ENCODE measurements at places on chromosomes 4 and X.

GRCh38 chrX:78123190-78123589, 16.3 kb downstream of the TAF9B start:
- no peak overlapping the region for H3K4me3 ChIP-seq
- no peak overlapping the region for H3K27ac ChIP-seq
- H3K36me3 ChIP-seq: peaks cover 72% of the 10 kb centered on the region
- DNase-seq: no peak

GRCh38 chrX:140709421-140709846, at the start of gene LINC00632:
LINC00632 (plus strand) TSS chrX:140709759.
- no peaks in the 10 kb centered on the region for H3K36me3 ChIP-seq
- no peak within 1 kb of the TSS for H3K4me3 ChIP-seq

GRCh38 chrX:101265869-101266428, 25.2 kb downstream of the TAF7L start:
- no peaks in the 10 kb centered on the region for H3K36me3 ChIP-seq
- H3K27me3 ChIP-seq: no peaks in the 10 kb centered on the region
- no peak overlapping the region for H3K27ac ChIP-seq
- H3K4me1 ChIP-seq: no peaks in the 10 kb centered on the region
- no peak overlapping the region for H3K4me3 ChIP-seq

DNA sequence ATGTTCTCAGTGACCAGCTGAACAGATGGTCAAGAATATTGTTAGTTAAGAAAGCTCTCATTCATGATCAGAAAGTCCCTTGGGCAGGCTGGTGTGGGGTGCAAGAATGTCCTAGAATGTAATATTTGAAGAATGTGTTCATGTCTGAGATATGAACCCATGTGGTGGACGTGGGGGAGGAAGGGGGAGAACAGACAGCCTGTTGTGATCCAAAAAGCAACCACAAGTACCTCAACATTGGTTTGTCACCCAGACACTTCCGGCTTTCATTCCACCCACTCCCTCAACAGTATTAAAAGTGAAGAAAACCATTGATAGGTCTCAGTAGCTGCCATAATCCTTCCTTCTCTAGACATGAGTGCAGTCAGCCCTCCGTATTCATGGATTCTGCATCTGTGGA, 82.2 kb downstream of the MAML3 start:
- H3K27ac ChIP-seq: no peak overlapping the region
- no peak for DNase-seq
- peaks cover 26% of the 10 kb centered on the region for H3K4me1 ChIP-seq
- no peaks in the 10 kb centered on the region for H3K27me3 ChIP-seq
- H3K36me3 ChIP-seq: no peaks in the 10 kb centered on the region

GRCh38 chr4:152296386-152296785, 239.5 kb downstream of the FBXW7 start:
- no peaks in the 10 kb centered on the region for H3K27me3 ChIP-seq
- H3K4me1 ChIP-seq: no peaks in the 10 kb centered on the region
- no peak for DNase-seq
- no peak overlapping the region for H3K27ac ChIP-seq

DNA sequence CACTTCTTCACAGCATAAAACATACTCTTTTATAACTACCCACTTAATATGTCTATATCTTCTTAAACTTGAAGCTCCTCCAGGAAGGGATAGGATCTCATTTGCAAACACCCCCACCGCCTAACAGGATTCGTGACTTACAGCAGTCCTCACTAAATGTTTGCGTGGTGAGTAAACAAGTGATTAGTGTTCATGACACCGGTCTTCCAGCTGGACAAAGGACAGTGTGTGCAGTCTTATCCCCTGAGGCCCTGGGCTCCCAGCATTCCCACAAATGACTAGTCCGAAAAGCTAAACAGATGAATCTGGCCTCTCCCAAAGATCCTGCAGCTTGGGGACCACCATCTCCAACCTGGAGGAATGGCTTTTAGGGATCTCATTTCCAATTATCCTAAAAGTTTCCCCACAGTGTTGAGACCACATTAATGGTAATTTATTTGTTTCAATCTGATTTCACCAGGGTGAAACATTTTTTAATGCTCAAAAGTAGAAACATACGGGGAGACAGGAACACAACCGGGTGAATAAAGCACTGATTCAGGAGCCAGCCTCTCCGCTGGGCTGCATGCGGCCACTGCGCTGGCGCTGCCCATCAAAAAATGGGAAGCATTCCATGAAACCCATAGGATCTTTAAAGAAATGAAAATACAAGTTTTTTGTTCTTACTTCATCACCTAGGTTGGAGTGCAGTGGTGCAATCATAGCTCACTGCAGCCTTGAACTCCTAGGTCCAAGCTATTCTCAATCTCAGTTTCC, 69.2 kb downstream of the HADH start:
- H3K4me1 ChIP-seq: no peaks in the 10 kb centered on the region
- H3K27me3 ChIP-seq: peaks cover 4% of the 10 kb centered on the region
- H3K36me3 ChIP-seq: no peaks in the 10 kb centered on the region
- no peak overlapping the region for H3K27ac ChIP-seq
- DNase-seq: no peak
- H3K4me3 ChIP-seq: no peak overlapping the region

DNA sequence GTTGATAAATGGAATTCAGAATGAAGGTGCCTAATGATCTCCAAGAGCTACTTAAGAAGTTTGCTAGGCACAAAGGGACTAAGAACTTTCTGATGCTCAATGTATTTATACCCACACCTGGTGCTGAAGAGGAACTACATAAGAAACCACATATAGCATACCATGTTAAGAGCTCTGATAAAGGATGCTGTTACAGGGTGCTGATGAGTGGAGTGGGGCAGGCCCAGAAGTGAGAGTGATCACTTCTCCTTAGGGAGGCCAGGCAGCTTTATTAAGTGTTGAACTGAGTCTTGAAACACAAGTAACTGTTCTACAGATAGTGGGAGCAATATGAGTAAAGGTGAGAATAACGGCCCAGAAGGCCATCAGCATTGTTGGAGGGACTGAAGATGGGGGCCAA, 68.3 kb upstream of the CHRDL1 start:
- no peaks in the 10 kb centered on the region for H3K27me3 ChIP-seq
- no peak overlapping the region for H3K27ac ChIP-seq
- no peak overlapping the region for H3K4me3 ChIP-seq

Data from upper lobe of right lung (tissue), 1 donor.